Central memory CD8-positive, alpha-beta T cell (primary cell): ENCODE measurements at places on chromosomes 3 and 15.
A peak's percentile ranks its signal among the peaks of the same experiment; 100 is the strongest.

GRCh38 chr3:33229066-33229465 lies 10.5 kb upstream of the SUSD5 start:
- H3K36me3 ChIP-seq, result no peaks in the 10 kb centered on the region
- no peaks in the 10 kb centered on the region for H3K4me1 ChIP-seq
- peaks cover 36% of the 10 kb centered on the region for H3K27me3 ChIP-seq
- no peak overlapping the region for H3K4me3 ChIP-seq
- no peak overlapping the region for H3K27ac ChIP-seq
- DNase-seq, result no peak

GRCh38 chr3:147191795-147192385 lies 214.5 kb downstream of the ZIC4 start:
- H3K4me1 ChIP-seq, result no peaks in the 10 kb centered on the region
- no peaks in the 10 kb centered on the region for H3K27me3 ChIP-seq

GRCh38 chr15:92159906-92160841 lies 233.5 kb upstream of the ST8SIA2 start:
- no peak overlapping the region for H3K27ac ChIP-seq
- no peaks in the 10 kb centered on the region for H3K27me3 ChIP-seq
- H3K36me3 ChIP-seq, result peaks cover 14% of the 10 kb centered on the region
- H3K4me3 ChIP-seq, result no peak overlapping the region

GRCh38 chr3:122468896-122469533 lies 45.7 kb downstream of the KPNA1 start:
- peaks cover 19% of the 10 kb centered on the region for H3K36me3 ChIP-seq
- DNase-seq, result no peak
- H3K27me3 ChIP-seq, result no peaks in the 10 kb centered on the region
- H3K27ac ChIP-seq, result peak overlapping the region; percentile 13
- peaks cover 68% of the 10 kb centered on the region for H3K4me1 ChIP-seq

GRCh38 chr15:67094001-67094826 lies 28.8 kb downstream of the SMAD3 start:
- H3K4me1 ChIP-seq, result peaks cover 92% of the 10 kb centered on the region
- H3K4me3 ChIP-seq, result no peak overlapping the region
- peaks cover 18% of the 10 kb centered on the region for H3K36me3 ChIP-seq
- H3K27me3 ChIP-seq, result no peaks in the 10 kb centered on the region
- peak overlapping the region; percentile 95 for H3K27ac ChIP-seq

GRCh38 chr3:70108072-70108471 lies 108.5 kb downstream of the SAMMSON start:
- peaks cover 8% of the 10 kb centered on the region for H3K27me3 ChIP-seq
- H3K36me3 ChIP-seq, result no peaks in the 10 kb centered on the region
- H3K27ac ChIP-seq, result no peak overlapping the region
- H3K4me3 ChIP-seq, result no peak overlapping the region
- DNase-seq, result no peak
- H3K4me1 ChIP-seq, result no peaks in the 10 kb centered on the region

DNA sequence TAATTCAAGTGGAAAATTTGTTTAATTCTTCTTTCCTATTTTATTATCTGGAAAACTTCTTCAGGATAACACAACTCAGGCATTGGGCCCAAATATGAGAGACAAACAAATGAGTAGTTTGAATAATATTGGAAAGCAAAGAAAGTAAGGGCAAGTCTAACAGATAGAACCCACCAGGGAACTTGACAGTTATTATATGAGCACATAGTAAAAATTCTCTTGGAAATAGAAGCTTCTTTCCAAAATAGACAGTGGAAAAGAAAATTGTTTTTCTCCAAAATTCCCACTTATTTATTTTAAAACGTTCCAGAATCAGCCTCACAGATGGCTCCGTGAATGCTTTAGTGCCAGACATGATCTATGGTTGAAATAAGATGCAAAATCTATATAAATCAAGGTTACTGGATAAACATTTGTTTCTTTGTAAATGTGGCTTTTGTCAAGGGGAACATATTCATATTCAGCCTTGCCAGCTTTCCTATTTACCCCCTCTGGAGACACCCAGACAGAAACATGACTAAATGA lies 23.9 kb downstream of the LDHAL6B start:
- peaks cover 16% of the 10 kb centered on the region for H3K27me3 ChIP-seq
- no peak for DNase-seq
- no peak overlapping the region for H3K4me3 ChIP-seq
- no peaks in the 10 kb centered on the region for H3K4me1 ChIP-seq
- peaks cover 1% of the 10 kb centered on the region for H3K36me3 ChIP-seq

DNA sequence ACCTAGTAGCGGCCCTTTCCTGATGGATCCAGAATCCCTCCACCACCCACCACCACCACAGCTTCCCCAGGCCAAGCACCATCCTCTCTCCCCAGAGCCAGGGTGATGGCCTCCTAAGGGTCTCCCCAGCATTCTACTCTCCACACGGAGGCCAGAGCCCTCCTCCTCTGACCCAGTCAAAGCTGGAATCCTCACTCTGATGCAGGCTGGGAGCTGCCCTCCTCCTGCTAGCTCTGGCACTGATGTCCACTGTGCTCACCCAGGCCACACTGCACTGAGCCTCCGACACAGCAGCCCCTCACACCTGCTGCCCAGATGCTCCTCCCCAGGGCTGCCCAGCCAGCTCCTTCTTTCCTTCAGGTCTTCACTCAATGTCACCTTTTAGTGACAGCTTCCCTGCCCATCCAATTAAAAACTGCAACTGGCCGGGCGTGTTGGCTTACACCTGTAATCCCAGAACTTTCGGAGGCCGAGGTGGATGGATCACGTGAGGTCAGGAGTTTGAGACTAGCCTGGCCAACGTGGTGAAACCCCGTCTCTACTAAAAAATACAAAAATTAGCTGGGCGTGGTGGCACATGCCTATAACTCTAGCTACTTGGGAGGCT lies 21.0 kb downstream of the XXYLT1 start:
- DNase-seq, result no peak
- no peak overlapping the region for H3K4me3 ChIP-seq
- peaks cover 37% of the 10 kb centered on the region for H3K4me1 ChIP-seq
- H3K36me3 ChIP-seq, result peaks cover 4% of the 10 kb centered on the region
- peak overlapping the region; percentile 82 for H3K27ac ChIP-seq
- no peaks in the 10 kb centered on the region for H3K27me3 ChIP-seq

- no peak for DNase-seq
- H3K36me3 ChIP-seq, result no peaks in the 10 kb centered on the region
- no peaks in the 10 kb centered on the region for H3K4me1 ChIP-seq
- no peak overlapping the region for H3K27ac ChIP-seq
- peaks cover 61% of the 10 kb centered on the region for H3K27me3 ChIP-seq
These were observed 8.6 kb upstream of the TNFAIP8L3 start for GRCh38 chr15:51103330-51103729.

- no peaks in the 10 kb centered on the region for H3K27me3 ChIP-seq
- peak overlapping the region; percentile 99 for H3K27ac ChIP-seq
- no peak for DNase-seq
- H3K4me1 ChIP-seq, result peaks cover 27% of the 10 kb centered on the region
- peak overlapping the region; percentile 98 for H3K4me3 ChIP-seq
- H3K36me3 ChIP-seq, result peaks cover 15% of the 10 kb centered on the region
These were observed 1.2 kb downstream of the BLOC1S6 start for GRCh38 chr15:45588219-45588875.

- H3K27me3 ChIP-seq, result peaks cover 29% of the 10 kb centered on the region
- H3K4me3 ChIP-seq, result peak overlapping the region; percentile 17
- no peak for DNase-seq
- H3K4me1 ChIP-seq, result peaks cover 14% of the 10 kb centered on the region
- peak overlapping the region; percentile 37 for H3K27ac ChIP-seq
- H3K36me3 ChIP-seq, result no peaks in the 10 kb centered on the region
These were observed 32.4 kb downstream of the FRMD4B start for GRCh38 chr3:69353503-69353902.

DNA sequence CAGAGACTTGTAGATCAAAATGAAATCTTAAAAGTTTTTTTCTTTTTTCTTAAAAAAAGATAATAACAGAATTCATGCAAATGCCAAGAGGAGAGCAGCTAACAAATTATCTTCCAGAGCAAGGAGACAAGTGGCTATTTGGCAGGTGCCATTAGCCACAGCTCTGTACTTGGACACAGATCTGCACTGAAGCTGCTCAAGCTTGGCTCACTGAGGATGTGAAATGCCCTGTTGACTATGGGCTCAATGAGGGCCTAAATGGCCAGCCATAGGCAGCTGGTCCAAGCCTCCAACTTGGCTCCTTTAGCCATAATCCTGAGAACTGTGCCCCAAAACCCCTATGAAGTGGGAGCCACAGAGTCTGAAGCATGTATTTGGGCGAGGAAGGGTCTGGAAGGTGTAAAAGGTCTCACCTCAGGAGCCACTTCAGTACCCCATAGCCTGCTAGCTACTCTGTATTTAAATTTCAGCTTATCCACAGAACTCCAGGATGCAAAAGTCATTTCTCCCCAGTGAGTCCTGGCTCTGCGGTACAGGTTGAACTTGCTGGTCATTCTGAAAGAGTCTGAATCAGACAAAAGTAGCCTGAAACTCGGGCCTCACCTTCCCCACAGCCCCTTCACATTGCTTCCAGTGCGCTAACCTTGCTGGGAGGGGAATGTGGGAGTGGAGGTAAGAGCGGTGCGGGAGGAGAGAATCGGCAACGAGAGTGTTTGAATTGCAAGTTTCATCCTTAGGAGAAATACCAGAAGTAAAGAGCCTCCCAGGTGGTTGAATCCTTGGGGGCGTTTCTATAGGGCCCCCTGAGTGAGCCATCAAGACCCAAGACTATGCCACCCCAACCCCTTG lies 48.0 kb downstream of the ZIC4 start:
- DNase-seq, result no peak
- H3K4me1 ChIP-seq, result no peaks in the 10 kb centered on the region
- no peaks in the 10 kb centered on the region for H3K36me3 ChIP-seq
- H3K27ac ChIP-seq, result no peak overlapping the region
- no peak overlapping the region for H3K4me3 ChIP-seq
- H3K27me3 ChIP-seq, result peaks cover 79% of the 10 kb centered on the region

GRCh38 chr3:62371720-62372591 lies 1.4 kb downstream of the FEZF2 start:
- H3K27me3 ChIP-seq, result peaks cover 86% of the 10 kb centered on the region
- H3K27ac ChIP-seq, result no peak overlapping the region
- no peak for DNase-seq
- H3K36me3 ChIP-seq, result peaks cover 2% of the 10 kb centered on the region
- no peak overlapping the region for H3K4me3 ChIP-seq

GRCh38 chr3:178514401-178514800 lies 21.8 kb upstream of the KCNMB2 start:
- no peaks in the 10 kb centered on the region for H3K4me1 ChIP-seq
- peaks cover 19% of the 10 kb centered on the region for H3K27me3 ChIP-seq
- DNase-seq, result no peak
- H3K36me3 ChIP-seq, result peaks cover 2% of the 10 kb centered on the region
- no peak overlapping the region for H3K27ac ChIP-seq

- no peak for DNase-seq
- H3K36me3 ChIP-seq, result peaks cover 2% of the 10 kb centered on the region
- no peak overlapping the region for H3K4me3 ChIP-seq
- H3K4me1 ChIP-seq, result no peaks in the 10 kb centered on the region
- H3K27me3 ChIP-seq, result no peaks in the 10 kb centered on the region
These were observed 29.9 kb downstream of the FAH start for GRCh38 chr15:80182611-80183261.

DNA sequence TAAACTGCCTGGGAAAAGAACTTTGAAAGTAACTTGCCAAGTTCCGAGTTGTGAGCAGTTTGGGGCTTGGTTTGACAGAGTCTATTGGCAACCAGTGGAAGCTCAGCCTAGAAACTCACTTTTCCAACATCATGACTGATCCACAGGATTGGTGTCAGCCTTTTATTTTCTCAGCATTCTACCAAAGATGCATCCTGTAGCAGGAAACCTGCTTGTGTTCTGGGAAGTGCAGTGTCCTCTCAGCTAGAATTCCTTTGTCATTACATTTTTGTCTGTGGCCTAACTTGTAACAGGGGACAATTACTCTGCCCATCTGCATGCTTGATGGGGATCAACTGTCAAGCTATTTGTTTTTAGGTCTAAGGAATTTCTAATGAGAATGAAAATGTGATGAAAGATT lies 116.7 kb upstream of the LMOD3 start:
- no peaks in the 10 kb centered on the region for H3K27me3 ChIP-seq
- no peak overlapping the region for H3K4me3 ChIP-seq
- H3K4me1 ChIP-seq, result peaks cover 13% of the 10 kb centered on the region
- H3K27ac ChIP-seq, result no peak overlapping the region
- DNase-seq, result no peak

GRCh38 chr3:94587291-94587690 lies 524.4 kb downstream of the NSUN3 start:
- no peak overlapping the region for H3K27ac ChIP-seq
- no peak overlapping the region for H3K4me3 ChIP-seq
- no peaks in the 10 kb centered on the region for H3K27me3 ChIP-seq
- DNase-seq, result no peak

GRCh38 chr15:73046073-73046472 lies 6.2 kb upstream of the NEO1 start:
- H3K4me1 ChIP-seq, result no peaks in the 10 kb centered on the region
- H3K27ac ChIP-seq, result no peak overlapping the region
- no peaks in the 10 kb centered on the region for H3K36me3 ChIP-seq
- no peak overlapping the region for H3K4me3 ChIP-seq
- no peak for DNase-seq

DNA sequence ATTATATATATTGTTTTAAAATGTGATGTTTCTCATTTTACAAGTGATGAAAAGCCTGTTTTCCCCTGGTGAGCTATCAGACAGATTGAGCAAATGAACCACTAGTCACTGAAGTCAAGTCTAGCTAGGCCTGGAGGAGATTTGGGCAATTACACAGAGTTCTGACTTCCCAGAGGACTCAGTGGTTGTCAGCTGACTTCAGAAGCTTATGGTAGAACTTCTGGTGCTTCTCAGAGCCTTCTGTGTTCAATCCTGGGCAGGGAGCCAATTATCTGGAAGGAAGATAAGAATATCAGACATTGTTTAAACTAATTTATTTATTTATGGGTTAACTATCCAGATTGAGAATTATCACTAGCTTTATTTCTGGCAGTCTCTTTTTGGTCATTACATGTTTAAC lies 37.7 kb upstream of the NAALADL2 start:
- DNase-seq, result no peak
- no peak overlapping the region for H3K27ac ChIP-seq

DNA sequence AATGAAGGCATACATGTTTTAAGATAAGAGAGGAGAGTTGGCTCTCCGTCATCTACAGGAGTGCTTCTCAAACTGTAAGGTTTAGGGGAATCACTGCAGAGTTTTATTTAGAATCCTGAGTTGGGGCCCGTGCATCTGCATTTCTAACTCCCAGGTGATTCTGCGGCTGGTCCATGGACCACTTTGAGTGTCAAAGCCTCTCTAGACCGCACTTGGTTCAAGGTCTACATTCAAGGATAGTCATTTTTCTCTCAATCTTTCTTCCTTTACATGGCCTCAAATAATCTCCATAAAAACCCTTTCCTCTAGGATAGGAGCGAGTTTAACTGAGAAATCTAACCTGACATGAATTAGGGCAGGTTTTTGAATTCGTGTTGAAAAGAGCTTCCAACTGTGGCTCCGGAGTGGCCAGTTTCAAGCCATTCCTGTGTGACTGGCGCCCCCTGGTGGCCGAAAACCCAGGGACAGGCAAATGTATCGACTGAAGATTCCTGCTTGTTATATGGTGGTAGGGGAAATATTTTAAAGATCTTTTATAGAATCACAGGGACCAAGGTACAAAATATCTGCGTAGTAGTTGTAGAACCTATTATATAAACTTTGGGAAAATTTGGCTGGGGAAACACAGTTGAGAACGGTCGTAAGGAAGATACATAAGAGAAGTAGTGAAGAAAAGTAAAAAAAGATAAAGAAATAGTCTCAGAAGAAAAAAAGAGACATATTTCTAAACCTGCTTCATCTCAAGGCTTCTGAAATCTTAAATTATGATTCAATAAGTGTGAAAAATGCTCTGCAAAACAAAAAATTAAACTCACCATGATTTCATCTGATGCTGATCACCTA lies 11.9 kb downstream of the GABRR3 start:
- no peak overlapping the region for H3K27ac ChIP-seq
- peaks cover 11% of the 10 kb centered on the region for H3K27me3 ChIP-seq
- peaks cover 2% of the 10 kb centered on the region for H3K36me3 ChIP-seq
- DNase-seq, result peak; percentile 71
- H3K4me1 ChIP-seq, result peaks cover 5% of the 10 kb centered on the region
